ENCODE measurements at places on chromosomes 7 and 10.
A peak's percentile ranks its signal among the peaks of the same experiment; 100 is the strongest.

- DNase-seq, result no peak
These were observed 149.2 kb downstream of the CRPPA start for GRCh38 chr7:16271990-16272665.

GRCh38 chr7:136566491-136566890, 302.0 kb upstream of the CHRM2 start:
- DNase-seq, result no peak

DNA sequence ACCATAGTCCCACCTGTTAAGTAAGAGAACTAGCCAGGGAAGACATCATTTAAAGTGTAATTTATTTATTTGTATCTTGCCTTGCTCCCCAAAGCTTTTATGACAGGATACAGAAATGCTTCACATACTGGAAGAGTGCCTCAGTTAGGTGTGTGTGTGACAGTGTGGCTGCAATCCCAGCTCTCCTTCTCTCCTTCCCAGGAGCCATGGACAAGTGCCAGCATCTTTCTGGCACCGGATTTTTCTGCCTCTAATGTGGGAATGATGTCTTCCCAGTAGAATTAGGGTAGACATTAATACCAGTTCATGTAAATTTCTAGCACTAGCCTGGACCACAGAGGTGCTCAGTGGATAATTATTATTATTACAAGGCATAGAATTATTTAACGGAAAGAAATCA, 30.3 kb upstream of the ATXN7L1 start:
- DNase-seq, result no peak

DNA sequence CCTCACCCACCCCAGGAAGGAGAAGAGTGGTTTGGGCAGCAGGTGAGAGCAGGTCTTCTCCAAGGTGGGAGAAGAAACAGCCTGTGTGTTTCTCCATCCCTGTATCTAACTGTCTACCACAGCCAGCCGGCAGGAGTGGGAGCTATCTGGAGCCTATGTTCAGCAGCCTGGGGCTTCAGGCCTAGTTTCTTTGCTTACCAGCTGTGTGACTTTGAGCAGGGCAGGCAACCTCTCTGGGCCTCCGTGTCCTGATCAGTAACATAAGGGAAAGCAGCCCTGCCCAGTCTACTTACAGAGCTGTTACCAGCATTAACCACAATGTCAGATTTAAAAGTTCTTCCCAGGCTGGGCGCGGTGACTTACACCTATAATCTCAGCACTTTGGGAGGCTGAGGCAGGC, 450.7 kb upstream of the ZMIZ1 start:
- DNase-seq, result no peak

- DNase-seq, result no peak
These were observed 45.8 kb upstream of the SKAP2 start for GRCh38 chr7:26910221-26910620.

DNA sequence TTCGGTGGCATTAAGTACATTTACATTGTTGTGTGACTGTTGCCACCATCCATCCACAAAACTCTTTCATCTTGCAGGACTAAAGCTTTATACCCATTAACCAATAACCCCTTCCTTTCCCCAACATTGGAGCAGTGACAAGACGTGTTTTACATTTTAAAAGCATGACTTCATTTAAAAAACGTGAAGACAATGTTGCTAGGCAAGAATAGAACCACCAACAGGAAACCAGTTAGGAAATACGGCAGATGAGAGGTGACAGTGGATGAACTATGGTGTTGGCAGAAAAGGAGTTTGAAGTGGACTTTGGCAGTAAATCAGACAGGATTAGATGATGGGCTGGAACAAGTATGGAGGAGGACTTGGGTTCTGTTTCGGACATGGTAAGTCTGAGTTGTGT, 17.0 kb downstream of the TMEM236 start:
- no peak for DNase-seq

DNA sequence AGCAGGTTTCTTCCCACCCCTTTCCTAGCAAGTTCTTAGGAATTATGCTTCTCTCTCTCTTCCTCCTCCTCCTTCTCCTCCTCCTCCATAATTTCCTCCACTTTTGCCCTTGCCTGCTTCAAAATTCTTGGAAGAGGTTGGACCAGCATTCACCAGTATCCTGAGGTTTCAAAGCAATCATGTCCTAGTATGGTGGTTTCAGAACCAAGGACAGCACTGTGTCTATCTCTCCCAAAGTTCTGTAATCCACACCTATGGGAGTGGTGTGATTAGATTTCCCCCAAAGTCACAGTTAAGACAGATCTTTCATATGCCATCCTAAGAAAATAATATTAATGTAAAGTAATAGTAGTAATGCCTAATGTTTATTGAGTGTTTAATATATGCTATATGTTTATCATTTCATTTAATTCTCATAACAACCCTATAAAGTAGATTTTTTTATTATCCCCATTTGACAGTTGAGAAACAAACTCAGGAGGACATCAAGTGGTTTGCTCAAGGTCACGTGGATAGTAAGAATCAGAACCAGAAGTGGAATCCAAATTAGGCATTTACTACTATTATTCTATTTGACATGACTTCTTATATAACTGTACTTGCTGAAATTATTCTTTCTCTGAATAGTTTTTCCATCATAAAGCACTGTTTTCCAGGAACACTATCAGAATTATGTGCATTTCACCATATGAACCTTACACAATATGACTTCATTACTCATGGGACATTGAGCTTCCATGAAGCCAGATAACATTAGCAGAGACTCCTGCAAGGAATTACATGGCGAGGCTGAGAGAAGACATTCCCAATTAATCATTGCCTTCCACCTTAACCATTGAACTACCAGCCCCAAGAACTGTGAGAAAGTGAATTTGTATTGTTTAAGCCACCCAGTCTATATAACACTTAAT, 91.4 kb downstream of the IPMK start:
- no peak for DNase-seq

GRCh38 chr7:142581341-142581740, 167.9 kb upstream of the PRSS1 start:
- DNase-seq, result no peak

DNA sequence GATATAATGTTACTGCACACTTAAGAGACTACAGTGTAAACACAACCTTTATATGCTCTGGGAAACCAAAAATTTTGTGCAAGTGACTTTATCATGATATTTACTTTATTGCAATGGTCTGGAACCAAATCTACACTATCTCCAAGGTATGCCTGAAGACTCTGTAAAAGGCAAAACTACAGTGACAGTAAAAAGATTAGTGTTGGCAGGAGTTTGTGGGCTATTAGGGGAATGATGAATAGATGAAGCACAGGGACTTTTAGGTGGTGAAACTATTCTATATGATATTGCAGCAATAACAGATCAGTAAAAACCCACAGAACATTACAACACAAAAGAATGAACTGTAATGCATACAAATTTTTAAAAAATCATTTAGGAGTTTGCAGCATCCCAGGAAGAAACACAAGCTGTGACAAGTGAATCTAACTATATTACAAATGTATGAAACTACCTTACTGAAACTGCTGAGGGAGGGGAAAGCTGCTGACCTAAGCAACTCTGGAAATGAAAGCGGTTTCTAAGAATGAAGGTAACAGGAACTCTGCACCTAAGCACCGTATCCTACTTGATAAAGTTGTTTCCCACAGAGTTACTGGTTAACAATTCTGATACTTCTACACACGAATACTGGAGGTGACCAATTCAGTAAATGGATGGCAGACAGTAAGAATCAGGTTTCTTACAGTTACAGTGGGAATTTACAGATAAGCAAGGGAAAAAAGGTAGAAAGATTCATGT, 82.6 kb downstream of the ATE1 start:
- DNase-seq, result no peak

- no peak for DNase-seq
These were observed 18.7 kb downstream of the KRIT1 start for GRCh38 chr7:92226981-92227380.

DNA sequence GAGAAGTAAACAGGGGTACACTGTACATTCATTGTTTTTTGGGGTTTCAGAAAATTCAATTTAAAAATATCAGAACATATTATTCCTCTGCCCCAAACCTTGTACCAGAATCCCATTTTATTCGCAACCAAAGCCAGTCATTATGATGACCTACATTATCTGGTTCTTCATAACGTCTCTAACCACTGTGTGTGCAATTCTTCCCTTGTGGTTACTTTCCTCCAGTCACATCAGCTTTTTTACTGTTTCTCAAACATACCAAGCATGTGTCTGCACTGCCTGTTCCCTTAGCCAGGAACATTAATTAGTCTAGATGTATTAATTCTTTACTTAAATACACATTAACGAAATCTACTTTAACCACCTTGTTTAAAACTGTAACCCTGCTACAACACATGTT, 64.8 kb downstream of the THSD7A start:
- no peak for DNase-seq

DNA sequence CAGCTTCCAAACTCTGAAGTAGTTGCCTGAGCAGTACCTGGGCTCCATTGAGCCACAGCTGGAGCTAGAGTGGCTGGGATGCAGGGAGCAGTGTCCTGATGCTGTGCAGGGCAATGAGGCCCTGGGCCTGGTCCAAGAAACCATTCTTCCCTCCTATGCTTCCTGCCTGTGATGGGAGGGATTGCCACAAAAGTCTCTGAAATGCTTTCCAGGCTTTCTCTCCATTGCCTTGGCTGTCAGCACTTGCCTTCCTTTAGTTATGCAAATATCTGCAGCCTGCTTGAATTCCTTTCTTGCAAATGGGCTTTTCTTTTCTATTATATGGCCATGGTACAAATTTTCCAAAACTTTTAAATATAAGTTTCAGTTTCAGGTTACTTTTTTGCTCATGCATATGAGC, 972.2 kb upstream of the MBL2 start:
- no peak for DNase-seq

DNA sequence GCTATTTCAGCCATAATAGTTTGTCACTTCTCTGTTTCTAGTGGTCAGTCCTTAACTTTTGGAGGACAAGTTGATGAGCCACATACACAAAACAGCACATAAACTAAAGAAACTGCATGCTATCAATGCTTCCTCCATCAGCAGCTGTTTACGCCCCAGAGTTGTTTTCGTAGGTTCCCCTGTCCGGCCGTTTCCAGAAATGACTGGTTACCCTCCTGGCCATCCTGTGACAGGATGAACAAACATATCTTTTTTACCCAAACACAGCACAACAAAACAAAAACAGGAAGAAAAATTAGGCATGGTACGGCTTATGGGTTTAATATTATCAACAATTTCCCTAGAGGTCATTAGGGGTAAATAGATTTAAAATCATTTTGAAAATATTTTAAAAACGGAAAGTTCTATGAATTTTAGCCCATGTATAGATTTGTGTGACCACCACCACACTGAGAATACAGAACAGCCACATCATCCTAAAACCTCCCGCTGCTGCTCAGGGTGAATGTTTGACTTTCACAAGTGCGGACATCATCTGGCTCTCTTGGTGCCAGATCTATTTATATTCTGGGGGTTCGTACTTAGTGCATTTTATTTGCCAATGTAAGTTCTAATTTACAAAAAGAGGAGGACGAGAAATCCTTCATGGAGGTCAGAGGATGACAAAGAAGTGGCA, 74.8 kb downstream of the HIPK2 start:
- no peak for DNase-seq

DNA sequence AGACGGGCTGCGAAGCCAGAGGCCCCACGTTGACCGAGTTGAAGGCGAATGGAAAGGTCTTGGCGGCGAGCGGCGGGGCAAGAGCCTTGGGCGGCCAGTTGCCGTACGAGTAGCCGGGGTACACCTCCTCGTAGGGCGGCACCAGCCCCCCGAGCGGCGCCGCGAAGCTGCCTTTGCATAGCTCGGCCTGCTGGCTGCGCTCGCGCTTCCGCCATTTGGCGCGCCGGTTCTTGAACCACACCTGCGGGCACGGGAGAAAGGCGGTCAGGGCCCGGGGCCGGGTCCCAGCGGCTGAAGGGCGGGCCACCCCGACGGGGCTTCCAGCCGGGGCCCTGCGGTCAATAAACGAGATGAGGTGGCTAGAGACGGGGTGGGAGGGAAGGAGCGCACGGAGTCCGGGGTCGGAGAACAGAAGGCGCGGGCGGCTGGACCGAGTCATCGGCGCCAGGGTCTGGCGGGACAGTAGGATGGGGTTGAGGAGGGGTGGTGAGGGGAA, 4.8 kb downstream of the ELOVL3 start:
- no peak for DNase-seq

GRCh38 chr10:84589526-84590205, 261.3 kb downstream of the CCSER2 start:
- DNase-seq, result no peak

- no peak for DNase-seq
These were observed 174.4 kb downstream of the ST7 start for GRCh38 chr7:117127585-117128168.

- no peak for DNase-seq
These were observed 5.4 kb upstream of the YWHAG start for GRCh38 chr7:76364198-76364584.

DNA sequence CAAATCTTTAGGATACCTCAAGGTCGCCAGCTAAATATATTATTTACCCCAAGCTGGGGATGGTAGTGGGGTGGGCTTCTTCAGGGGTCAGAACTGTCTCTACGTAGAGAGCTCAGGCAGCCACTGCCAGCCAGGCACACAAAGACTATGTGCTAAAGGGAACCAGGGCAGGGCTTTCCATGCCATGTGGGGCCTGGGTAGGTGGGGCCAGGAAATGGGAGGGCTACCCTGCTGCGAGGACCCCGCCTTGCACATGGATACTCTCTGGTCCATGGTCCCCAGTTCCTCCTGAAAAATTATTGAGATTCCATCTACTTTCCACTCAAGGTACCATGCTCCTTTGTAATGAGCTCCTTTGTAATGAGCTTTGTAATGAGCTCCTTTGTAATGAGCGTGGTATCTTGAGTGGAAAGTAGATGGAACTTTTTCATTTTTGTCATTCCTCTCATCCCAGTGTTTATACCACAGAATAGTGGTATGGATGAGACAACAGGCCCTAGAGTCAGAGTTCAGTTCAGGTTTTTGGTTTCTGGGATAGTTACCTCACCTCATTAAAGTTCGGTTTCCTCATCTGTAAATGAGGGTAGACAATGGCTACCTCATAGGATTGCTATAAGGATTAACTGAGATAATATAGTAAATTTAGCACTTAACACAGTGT, 5.8 kb downstream of the SYNPO2L start:
- peak; percentile 23 for DNase-seq

GRCh38 chr10:110241841-110242240, 34.4 kb downstream of the MXI1 start:
- no peak for DNase-seq

GRCh38 chr7:45421806-45422205, 152.4 kb upstream of the ADCY1 start:
- peak; percentile 71 for DNase-seq

- DNase-seq, result no peak
These were observed 197.0 kb downstream of the USP6NL start for GRCh38 chr10:11414314-11415038.

- DNase-seq, result no peak
These were observed 84.5 kb downstream of the HGF start for GRCh38 chr7:81685270-81685868.

DNA sequence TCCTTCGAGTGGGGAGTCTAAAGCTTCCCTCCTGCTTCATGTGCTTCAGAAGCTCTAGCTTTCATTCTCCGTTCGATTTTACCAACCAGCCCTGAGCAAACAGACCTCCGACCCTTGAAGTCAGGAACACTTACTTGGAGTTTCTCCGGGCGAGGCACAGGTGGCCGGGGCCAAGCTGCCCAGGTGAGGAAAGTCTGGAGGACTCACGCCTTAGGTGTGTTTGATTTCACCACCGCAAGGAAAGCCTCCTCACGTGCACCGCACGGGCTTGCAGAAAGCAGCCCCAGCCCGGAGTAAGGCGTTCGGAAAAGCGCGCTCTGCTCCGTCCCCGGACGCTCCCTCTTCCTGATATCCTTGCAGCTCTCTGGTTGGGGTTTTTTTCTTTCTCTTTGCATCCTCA, 30.1 kb upstream of the CNPY1 start:
- DNase-seq, result no peak
